Left cardiac atrium (tissue), 4 donors: ENCODE measurements at places on chromosomes 4 and X.

- no peak for DNase-seq
Measured at GRCh38 chr4:144799486-144799885, 153.5 kb downstream of the HHIP start.

DNA sequence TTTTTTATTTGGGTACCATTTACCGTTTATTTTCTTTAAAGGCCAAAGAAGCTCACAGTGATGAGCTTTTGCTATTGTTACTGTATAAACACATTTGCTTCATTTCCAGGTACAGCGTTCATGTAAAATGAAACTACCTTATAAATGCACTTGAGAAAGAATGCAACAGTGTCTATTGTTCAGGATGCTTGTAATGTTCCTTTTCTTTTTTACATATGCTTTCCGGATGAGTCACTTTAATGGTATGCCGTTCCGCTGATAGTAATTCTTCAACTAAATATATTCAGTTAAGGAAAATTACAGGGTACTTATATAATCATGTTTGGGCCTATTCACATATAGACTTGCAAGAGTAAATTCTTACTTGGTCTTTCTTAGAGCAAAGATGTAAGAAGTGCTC lies 354.9 kb downstream of the RPA4 start:
- DNase-seq = no peak

- DNase-seq = no peak
Measured at GRCh38 chr4:152356428-152357034, 179.4 kb downstream of the FBXW7 start.

GRCh38 chrX:111180750-111181240 lies 84.8 kb downstream of the PAK3 start:
- DNase-seq = no peak

DNA sequence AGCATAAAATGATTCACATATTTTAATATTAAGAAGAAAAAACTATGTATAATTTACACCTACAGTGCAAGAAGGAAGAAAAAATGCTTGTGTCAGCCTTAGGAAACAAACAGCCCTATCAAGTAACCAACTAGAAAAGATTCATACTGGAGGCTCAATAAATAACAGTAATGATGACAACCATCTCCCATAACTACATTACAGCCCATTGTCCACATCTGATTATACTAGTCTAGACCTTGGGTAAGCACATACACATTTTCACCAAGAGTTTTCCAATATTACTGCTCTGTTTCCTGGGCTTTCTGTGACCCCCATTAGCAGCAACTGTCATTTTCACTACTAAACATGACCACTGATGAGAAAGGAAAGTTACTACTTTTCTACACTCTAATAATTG lies 169.7 kb downstream of the MAB21L2 start:
- no peak for DNase-seq

DNA sequence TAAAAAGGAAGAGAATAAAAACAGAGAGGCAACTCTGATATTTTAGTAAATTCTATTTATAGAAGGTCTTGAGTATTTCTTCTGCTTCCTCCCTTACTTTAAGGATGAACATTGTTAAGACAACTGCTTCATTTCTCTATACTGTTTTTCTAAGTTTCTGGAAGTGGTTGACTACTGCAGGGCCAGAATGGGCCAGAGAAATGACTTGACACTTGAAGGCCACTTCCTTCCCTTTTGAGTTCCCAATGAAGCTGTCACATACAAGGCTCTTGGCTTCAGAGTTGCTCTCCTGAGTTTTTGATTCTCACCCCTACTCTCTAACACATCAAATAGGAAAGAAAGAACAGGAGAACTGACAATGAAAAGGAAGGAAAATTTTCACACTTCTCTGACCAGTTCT lies 37.6 kb downstream of the PKD2 start:
- DNase-seq = no peak

- no peak for DNase-seq
Measured at GRCh38 chr4:5796976-5797375, 86.0 kb downstream of the EVC start.

- no peak for DNase-seq
Measured at GRCh38 chrX:47500554-47500953, 17.5 kb upstream of the ZNF41 start.

- no peak for DNase-seq
Measured at GRCh38 chrX:9729171-9729885, 36.3 kb downstream of the GPR143 start.

DNA sequence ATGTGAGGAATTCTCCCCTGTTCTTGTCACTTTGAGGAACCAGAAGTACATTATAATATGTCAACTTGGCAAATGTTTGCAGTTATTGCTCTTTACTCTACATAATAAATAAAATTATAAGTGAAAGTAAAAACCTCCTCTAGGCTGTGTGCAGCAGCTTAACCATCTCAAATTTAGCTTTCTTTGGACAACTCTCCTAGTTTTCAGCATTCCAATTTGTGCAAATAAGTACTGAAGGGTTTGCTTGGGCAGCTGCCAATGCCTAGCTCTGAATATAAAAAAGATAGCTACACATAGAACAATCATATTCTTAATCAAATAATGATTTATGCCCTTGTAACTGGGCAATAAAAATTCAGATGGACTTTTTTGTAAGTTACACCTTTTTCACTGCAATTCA lies 82.5 kb downstream of the GASK1B start:
- DNase-seq = peak; percentile 21

DNA sequence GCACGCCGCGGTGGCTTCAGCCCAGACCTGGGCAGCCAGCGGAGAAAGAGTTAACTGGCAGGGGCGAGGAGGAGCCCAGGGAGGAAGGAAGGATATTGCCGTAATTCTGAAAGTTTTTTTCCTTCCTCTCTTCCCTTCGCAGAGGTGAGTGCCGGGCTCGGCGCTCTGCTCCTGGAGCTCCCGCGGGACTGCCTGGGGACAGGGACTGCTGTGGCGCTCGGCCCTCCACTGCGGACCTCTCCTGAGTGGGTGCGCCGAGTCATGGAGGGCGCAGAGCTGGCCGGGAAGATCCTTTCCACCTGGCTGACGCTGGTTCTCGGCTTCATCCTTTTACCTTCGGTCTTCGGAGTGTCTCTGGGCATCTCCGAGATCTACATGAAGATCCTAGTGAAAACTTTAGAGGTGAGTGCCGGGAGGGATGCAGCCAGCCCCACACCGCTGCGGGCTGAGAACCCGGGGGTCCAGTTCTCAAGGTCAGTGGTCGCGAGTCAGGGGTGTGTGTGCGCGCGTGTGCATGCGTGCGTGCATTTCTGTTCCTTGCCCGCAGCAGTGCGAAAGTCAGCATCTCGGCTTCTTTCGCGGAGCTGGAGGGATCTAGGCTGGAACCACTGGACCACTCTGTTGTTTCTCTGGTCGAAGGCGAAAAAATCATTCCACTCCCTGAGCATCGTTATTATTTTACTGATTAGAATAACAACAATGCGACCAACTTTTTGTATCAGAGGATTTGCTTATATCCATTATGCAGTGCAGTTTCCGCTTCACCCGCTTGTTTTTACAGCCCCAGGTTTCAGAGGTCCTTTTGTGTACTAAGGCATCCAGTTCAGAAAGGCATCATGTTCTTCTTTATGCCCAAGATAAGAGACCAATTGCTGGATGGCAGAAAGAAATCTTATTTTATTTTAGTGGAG lies 709 bp downstream of the GPAT3 start:
- no peak for DNase-seq

GRCh38 chr4:122827879-122828601 lies 1.4 kb downstream of the FGF2 start:
- DNase-seq = peak; percentile 33

- DNase-seq = no peak
Measured at GRCh38 chrX:9196961-9197640, 163.2 kb upstream of the FAM9B start.

DNA sequence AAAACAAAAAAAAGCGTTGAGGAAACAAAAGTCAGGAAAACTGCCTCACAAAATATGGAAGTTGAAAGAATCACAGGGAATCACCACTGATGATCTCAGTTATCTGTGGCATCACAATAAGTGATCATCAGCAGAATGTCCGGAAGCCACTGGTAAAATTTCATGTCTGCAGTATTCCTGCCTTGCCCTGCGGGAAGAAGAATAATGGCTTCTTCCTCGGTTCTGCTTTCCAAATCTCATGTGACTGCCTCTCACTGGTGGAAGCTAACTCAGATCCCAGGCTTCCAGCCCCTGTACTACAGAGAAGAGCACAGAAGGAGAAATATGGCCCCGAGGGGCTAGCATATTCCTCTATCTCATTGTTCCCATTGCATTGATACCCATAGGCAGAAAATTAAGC lies 12.7 kb upstream of the ZNF330 start:
- no peak for DNase-seq

DNA sequence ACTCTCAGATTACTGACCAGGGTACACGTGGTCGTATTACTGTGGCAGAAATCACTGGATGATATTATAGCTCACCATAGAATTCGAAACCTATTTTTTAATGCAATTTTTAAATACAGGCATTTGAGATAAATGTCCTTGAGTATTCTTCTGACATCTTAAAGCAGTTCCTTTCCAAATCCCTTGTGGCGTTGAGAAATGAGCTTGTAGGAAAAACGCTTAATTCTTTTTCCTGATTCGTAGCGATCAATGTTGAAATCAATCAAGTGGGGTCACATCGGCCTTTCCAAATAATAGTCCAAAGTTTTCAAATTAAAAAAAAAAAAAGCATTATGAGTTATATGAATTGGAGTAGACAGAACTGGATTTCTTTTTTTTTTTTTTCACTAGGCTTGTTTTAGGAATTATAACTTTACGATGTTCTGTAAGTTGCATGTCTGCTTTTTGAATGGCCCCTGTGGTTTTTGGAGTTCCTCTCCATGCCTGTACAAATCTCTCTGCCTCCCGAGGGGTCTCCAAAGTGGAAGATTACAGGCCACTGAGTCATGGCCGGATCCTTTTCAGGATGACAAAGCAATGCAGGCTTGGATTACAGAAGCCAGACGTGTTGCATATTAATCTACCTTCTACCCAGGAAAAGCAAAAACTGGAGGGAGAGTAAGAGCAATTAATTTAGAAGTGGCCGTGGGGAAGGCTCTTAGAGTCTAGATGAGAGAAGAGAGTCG lies 226.1 kb downstream of the SHOX start:
- DNase-seq = no peak

- DNase-seq = no peak
Measured at GRCh38 chrX:105552395-105552794, 269.9 kb upstream of the NRK start.

GRCh38 chr4:147707892-147708672 lies 23.8 kb upstream of the ARHGAP10 start:
- peak; percentile 42 for DNase-seq

DNA sequence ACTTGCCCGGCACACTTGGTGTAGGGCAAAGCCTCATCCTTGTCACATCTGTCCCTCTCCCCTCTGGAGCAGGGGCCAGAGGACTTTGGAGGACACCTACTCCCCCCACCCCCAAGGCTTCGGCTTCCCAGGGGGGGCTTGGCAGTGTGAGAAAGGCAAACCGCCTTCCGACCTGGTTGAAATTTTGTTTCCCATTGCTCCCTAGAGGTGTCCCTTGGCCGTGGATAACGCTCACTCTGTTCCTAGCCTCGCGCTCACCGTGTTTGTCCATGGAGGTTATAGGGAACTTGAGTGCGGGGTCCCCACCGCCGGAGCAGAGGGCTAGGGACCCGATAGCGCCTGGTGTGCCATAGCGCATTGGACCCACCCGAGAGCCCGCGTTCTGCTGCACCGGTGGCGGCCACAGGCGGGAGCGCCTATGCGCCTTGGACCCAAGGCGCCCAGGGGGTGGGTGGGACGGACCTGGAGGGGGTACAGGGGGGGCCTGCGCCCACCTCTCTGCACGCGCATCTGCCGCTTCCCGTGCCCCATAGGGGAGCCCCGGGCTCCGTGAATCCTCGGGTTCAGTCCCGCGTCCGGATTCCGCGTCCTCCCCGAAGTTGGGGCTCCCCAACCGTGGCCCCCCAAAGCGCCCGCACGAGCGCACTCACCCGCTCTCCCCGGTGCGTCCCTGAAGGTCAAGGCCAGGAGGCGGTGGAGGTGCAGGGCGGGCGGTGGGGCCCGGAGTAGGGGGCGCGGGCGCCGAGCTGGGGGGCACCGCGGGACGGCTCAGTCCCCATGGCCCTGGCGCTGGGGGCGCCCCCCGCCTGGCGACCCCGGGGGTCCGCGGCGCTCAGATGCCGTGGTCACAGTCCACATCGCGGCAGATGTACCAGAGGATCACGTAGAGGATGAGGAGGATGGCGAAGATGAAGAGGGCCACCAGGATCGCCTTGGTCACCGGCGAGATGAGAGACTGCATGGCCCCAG lies 82.7 kb upstream of the DHRSX start:
- no peak for DNase-seq

DNA sequence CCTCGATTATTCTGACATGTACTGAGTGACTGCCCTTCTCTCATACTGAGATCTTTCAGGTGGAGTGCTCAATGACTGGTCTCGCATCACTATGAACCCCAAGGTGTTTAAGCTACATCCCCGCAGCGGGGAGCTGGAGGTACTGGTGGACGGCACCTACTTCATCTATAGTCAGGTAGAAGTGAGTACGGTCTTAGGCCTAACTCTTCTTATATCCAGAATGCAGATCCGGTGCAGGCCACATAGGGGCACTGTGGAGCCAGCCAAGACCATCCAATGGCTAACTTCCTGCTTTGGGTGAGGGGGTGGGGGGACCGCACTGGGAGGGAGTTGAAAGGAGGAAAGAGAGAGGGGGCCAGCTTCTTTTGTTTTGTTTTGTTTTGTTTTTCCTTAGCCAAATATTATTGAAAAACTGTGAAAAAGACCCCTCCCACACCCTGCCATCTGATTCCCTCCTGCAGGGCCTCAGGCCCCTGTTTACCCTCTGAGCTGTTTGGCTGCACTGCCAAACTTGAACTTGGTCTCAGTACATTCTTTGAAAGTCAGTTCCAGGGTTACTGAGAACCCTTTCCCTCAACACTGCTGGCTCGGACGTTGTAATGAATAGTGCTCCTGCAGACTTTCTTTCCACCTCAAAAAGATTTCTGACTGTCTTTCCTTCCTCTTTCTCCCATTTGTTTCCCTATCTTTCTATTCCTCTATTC lies 16.2 kb downstream of the AWAT2 start:
- DNase-seq = no peak

- peak; percentile 54 for DNase-seq
Measured at GRCh38 chr4:7332216-7333023, 102.3 kb downstream of the PSAPL1 start.
